Mucosa of descending colon (tissue), 3 donors: ENCODE measurements at places on chromosomes 13 and 19.

DNA sequence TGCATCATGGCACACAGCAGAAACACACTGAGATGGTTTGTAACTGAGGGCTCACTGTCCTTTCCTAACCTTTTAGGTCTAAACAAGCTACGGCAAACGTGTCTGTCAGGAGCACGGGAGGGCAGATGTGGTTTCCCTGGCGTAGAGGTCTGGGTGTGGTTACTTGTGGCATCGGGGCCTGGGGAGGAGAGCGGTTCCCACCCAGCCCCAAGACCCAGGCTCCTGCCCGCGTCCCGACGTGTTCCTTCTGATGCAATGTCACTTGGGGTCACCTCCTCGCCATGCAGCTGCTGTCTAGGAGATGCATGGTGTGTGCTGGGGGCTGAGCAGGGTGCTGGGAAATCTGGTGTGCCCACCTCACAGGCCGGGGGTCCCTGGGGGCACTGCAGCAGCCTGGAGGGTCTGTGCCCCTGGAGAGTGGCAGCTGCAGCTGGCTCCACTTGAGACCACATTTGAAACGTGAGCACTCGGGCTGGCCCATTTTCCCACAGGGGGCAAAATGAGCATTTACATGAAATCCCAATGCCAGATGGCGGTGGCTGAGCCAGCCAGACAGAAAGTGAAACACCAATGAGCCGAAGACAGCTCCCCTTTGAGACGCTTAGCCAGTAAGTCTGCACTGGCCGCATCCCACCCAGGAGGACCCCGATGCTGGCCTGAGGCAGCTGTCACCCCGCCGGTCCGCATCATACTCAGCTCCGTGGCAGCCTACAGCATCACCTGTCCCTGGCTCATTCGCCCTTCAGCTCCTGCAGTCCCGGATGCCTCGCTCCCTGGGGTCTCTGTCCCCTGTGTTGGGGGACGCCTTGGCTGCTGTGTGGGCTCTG is 22.3 kb upstream of the MYDGF start:
- DNase-seq = no peak

DNA sequence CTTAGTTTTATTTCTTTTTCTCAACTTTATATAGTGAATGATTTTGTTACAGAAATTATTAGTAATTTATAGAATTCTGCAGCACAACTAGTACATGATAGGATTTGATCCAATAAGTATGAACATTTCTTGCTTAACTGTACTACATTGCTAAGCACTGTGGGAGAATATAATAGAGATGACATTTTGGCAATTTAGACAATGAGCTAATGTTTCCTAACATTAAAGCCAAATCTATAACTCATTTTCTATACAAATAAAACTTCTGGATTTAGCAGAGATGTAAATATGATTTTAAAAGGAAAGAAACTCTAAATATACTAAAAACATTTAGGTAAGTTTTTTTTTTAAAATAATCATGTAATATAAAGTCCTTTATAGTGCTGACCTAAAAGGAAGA is 87.3 kb downstream of the FNDC3A start:
- no peak for DNase-seq

DNA sequence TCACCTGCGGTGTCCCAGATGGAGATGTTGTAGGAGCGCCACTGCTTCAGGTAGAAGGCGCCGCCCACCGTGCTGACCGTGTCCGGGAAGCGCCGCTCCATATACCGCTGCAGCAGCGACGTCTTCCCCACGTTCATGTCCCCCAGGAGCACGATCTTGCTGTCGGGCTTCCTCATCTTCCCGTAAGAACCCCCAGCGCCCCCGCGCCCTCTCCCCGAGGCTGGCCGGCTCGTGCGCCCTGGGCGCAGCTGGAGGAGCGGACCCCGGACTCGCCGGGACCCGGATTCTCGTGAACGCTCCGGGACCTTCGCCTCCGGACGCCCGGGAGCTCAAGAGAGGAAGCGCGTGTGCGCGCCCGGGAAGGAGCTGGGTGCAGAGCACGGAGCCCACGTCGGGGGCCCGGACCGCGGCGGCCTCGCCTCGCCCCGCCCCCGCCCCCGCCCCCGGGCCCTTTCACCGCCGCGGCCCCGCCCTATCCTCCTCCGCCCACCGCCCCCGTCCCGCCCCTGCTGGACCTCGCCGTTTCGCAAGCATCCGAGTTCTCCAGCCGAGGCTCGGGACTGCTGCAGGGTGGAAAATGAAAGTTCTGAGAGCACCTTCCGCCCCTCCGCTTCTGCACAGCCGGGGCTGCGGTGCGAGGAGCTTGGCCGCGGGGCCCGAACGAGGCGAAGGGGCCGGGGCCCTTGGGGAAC is at the start of gene RAB20:
RAB20 (minus strand) TSS at position 379 of the 692 bp plus-strand sequence; CDS start at position 176, 203 bp downstream.
- DNase-seq = peak; percentile 93

- DNase-seq = no peak
Observed at GRCh38 chr13:37868691-37869505, 674 bp downstream of the TRPC4 start.

GRCh38 chr13:59461411-59461810 is 702.3 kb downstream of the DIAPH3 start:
- no peak for DNase-seq

GRCh38 chr13:99275093-99275469 is 16.9 kb upstream of the GPR18 start:
- DNase-seq = peak; percentile 57

- no peak for DNase-seq
Observed at GRCh38 chr13:37175996-37176395, 70.5 kb upstream of the CSNK1A1L start.

DNA sequence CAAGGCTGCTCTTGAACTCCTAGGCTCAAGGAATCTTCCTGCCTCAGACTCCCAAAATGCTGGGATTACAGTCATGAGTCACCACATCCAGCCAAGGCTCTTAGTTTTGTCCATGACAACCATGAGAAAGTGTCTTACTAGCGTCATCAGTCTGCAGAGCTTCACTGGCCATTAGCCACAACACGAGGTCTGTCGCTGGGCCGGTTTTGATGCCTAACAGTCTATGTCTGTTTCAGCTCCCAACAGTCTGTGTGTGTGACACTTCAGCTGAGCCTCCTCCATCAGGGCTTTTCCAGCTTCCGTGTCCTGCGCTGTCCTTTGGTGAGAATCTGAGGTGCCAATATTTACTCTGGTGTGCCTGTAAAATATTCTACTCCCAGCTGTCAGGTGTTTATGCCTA is 47.6 kb downstream of the CEP89 start:
- peak; percentile 56 for DNase-seq

DNA sequence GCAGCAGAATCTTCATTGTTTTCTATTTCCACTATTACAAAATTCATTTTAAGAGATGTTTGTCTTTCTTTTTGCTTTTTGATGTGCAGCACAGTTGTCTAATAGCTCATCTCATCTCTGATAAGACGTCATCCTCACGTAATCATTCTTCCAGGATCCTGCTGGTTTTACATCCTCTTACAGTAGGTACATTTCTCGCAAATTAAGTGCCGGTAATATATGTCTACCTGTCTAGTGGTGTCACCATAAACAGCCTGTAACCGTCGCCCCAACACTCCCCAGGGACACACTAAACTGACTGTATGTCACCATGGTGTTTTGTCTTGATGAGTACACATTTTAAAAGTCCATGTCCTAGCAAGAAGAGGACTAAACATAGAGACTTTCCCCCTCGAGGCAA is 94.5 kb upstream of the VSTM2B start:
- DNase-seq = no peak

DNA sequence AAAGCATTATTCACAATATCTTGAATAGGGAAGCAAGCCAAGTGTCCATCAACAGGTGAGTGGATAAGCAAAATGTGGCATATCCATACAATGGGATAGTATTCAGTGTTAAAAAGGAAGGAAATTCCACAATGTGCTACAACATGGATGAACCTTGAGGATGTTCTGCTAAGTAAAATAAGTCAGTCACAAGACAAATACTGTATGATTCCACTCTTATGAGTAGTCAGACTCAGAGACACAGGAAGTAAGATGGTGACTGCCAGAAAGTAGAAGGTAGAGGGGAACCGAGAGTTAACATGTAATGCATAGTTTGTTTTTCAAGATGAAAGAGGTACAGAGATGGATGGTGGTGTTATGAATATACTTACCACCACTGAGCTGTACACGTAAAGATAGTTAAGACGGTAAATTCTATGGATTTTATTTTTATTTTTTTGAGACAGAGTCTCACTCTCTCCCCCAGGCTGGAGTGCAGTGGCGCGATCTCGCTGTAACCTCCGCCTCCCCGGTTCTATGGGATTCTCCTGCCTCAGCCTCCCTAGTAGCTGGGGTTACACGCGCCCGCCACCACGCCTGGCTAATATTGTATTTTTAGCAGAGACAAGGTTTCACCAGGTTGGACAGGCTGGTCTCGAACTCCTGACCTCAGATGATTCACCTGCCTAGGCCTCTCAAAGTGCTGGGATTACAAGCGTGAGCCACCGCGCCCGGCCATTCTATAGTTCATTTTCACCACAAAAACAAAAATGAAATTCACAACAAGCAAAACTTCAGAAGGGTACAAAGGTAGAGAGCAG is 1.0 kb upstream of the CHAMP1 start:
- no peak for DNase-seq

DNA sequence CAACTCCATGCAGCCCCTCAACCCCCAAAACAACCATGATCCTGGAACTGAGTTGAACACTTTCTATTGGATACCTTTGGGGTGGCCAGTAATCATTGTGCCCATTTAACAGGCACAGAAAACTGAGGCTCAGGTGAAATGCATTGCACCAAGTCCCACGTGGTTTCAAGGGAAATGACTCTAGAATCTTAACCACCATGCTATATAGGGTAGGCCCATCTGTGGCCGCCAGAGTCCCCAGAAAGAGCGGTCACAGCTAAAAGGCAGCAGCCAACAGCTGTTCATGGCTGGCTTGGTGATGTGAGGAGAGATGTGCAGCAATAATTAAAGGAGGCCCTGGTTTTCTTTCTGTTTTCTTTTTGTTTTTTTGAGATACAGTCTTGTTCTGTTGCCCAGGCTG is 2.6 kb downstream of the CNN1 start:
- DNase-seq = no peak

DNA sequence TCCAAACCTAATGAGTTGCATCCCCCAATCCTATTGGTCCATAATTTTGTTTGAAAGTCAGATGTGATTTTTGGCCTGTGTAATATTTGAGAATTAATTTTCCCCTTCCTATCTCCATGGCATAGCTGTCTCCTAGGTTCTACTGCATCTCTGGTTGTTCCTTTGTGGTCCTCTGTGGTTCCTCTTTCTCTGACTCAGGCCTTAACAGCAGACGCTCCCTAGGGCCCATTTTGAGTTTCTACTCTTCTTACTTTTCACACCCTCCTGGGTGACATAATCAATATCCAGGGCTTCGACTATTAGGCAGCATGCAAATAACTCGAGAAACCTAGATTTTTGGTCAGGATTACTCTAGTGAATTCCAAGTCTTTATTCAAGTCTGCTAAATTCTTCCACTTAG is 160.7 kb downstream of the RFC3 start:
- DNase-seq = no peak

DNA sequence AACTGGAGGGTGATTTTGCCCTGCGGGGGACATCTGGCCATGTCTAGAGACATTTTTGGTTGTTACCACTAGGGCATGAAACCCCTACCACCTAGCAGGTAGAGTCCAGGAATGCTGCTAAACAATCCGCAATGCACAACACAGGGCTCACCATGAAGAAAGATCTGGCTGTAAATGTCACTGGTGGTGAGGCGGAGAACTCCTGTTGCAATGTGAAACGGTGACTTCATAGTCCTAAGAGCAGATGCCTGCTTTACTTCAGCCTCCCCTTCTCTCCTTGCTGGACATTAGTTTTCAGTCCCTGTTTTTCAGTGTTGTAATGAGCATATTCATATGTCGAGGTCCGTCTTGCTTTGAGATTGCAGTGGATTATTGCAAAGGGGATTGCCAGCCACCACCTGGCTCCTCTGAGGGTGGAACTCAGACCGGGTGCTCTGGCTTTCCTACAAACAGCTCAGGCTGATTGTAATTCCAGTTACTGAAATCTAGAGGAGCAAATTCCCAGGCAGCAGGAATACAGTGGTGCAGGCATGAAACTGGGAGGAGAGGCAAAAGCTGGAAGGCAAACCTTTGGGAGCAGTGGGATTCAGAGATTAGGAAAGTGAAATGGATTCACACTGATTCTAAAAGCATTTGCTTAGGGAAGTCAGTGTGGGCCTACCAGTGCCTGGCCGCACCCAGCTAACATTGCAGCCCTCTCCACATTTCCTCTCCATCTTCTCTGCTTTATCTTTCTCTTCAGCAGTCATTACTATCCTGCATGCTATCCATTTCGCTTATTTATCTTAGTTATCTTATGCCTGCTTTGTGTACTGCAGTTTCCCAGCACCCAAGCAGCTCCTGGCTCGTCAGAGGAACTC is 76.1 kb upstream of the PCDH8 start:
- no peak for DNase-seq

DNA sequence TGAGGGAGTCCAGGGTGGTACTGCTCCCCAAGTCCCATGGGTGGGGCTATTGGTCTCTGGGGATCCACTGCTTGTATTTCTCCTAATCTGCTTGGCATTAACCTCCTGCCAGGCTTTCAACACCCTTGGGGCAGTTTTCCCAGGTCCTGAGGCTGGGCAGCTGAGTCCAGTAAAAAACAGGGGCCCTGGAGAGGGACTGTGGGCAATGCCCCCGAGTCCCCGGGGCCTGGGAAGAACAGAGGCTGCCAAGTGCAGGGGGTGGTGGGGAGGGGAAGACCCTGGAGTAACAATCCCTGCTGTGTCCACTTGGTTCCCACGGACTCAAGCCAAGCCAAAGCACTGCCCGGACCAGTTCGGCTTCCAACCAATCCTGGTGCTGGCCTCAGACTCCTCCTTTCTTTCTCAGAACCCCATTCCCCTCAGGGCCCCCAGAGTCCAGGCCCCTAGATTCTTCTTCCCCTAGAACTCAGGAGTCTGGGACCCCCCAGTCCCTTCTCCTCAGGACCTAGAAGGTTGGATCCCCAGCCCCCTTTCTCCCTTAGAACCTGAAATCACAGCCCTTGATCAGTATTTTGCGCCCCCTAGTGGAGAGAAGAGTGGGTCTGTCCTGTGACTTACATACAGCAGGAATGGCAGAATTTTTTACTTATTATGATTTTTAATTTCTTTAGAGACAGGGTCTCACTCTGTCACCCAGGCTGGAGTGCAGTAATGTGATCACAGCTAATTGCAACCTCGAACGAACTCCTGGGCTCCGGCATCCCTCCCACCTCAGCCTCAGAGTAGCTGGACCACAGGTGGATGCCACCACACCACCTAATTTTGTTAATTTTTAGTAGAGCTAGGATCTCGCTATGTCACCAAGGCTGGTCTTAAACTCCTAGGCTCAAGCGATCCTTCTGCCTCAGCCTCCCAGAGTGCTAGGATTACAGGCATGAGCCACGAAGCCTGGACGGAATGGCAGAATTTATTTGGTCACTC is 3.7 kb upstream of the CLPTM1 start:
- peak; percentile 87 for DNase-seq

DNA sequence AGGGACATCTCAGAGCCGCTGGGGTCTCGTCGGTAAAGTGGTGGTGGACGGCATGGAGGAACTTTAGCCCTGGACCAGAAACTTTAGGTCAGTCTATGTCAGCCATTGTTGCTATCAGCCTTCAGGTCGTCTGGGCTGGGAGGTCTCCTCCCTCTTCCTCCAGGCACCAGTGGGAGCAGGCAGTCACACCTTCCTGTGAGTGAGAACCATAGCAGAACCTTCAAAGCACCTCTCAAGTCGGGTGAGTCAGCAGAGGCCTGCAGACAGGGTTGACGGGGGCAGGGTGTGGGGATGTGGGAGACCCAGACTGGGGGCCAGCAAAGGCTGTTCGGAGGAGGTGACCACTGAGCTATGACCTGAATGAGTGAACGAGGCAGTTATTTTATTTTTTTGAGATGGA is 15.4 kb upstream of the SBNO2 start:
- DNase-seq = no peak
